ENCODE measurements at places on chromosomes 16 and 17. TPM values are rescaled to one million over a fixed set of nuclear protein-coding genes. Genes with fewer than 3 reads are reported as not detected.

DNA sequence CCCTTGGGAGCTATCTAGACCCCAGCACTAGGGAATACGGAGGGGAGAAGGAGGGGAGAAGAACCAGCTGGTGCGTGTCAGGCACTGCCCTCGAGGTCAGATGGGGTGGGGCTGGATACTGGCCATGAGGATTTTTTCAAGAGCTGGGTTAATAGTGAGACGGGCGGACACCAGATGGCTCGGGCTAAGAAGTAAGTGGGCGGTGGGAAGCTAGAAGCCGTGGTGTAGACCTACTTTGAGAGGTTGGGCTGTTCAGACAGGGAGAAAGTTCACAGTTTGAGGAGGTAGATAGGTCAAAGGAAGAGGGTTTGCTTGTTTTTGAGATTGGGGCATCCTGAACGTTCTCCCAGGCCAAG, 303.8 kb downstream of the SEC14L1 start:
- no peak for DNase-seq

GRCh38 chr17:10798332-10798749, 5.6 kb downstream of the TMEM238L start:
- DNase-seq: peak; percentile 22

Gene GRIN2C
- 0.70 TPM for total RNA-seq

DNA sequence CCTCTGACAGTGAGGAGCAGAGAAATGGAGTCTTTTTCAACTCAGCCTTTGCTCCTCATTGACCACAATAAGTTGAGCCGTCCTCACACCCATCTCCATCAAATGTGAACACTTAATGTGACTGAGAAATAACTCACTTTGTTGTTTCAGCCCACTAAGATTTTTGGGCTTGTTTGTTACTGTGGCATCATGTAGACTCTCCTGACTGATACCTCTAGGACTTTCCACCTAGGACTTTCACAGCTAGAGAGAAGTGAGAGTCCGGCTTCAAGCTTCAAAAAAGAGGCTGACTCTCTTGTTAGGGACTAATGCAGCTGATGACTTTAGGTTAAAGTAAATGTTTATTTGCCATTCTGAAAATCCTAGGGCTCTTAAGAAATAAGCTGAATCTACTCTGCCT, 435.0 kb downstream of the TMEM114 start:
- no peak for DNase-seq

GRCh38 chr17:34261568-34262337, 6.7 kb downstream of the CCL2 start:
- DNase-seq: no peak

Gene MAPT
- total RNA-seq: 44.4 TPM

DNA sequence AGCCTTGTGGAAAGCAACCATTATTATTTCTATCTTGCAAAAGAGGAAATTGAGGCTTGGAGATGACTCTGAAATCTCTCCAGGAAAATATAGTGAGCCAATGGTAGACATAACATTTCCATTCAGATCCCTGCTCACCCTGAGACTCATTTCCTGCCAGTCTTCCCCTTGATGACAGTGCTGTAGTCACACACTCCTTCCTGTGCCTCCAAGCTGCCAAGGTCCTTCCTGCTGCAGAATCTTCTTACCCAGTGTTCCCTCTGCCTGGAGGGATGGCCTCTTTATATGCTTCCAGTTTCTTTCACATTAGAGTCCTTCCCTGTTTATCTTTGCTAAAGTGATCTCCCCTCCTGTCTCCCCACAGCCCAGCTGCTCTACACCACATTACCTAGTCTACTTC, 648.1 kb downstream of the TOX3 start:
- DNase-seq: no peak

DNA sequence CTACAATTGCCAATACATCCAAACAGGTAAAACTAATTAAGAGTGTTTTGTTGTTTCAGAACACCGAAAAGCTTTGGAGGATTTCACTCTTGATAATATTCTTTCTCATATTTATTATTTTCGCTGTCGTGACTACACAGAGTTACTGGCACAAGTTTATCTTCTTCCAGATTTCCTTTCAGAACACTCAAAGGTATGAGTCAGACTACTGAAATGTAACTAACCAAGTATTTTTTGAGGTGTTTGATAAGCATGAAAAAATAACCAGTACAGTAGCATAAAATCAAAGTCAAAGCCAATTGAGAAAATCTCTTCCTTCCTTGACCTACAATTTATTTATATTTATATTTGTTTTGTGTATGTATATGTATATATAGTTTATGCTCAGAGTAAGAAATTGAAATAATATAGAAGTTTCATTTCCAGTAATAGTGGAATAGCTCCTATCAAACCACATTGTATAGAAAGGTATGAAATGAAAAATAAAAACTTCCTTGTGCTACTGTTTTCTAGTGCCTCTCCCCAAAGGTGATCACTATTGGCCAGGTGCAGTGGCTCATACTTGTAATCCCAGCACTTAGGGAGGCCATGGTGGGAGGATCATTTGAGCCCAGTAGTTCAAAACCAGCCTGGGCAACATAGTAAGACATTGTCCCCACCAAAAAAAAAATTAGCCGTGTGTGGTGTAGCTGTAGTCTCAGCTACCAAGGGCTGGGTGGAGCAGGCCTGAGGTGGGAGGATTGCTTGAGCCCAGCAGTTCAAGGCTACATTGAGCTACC, 10.9 kb downstream of the RAD51C start:
- DNase-seq: no peak

DNA sequence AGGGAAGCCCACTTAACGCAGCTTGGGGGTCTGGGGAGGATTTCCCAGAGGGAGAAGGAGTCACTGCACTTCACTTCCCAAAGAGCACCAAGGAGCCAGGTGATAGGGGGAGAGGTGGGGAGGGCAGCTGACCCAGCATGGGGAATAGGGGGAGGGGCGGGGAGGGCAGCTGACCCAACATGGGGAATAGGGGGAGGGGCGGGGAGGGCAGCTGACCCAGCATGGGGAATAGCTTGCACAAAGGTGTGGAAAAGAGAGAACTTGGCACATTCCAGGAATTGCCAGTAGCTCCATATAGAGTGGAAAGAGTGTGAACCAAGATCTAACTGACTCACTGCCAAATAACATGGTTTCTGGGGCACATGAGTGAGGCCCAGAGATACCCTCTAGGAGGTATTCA, 110.3 kb downstream of the CCT6B start:
- peak; percentile 7 for DNase-seq

DNA sequence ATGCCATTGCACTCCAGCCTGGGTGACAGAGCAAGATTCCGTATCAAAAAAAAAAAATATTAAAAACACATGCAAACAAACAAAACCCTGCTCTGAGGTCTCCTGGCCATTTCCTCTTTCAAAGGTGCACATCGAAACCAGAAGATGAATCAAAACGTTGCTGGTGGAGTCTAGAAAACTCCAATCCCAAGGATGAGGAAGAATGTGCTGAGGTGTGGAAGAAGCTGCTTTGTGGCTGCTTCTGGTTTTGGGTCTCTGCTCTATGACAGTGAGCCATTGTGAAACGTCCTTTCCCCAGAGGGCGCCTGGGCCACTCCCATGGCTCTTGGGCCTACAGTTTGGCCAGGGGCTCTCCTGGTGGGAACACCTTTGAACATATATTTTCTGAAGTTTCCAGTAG, 112.6 kb downstream of the IRF8 start:
- peak; percentile 6 for DNase-seq

DNA sequence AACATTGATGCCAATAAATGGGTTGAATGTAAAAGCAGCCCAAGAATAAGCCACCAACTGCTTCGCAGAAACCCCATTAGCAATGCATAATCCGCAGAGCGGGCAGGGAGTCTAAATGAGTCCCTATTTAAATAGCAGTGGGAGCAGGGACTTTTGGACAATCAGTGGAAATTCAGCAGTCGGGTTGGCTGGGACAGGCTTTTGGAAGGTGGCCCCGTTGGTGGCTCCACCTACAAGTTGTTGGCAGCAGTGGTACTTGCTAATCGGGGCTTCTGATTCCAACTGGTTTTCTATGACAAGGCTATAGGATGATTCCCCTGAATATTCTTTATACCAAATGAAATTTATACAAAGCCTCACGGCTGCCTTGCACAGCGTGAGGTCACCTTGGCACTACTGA, 86.3 kb downstream of the WDR59 start:
- no peak for DNase-seq

DNA sequence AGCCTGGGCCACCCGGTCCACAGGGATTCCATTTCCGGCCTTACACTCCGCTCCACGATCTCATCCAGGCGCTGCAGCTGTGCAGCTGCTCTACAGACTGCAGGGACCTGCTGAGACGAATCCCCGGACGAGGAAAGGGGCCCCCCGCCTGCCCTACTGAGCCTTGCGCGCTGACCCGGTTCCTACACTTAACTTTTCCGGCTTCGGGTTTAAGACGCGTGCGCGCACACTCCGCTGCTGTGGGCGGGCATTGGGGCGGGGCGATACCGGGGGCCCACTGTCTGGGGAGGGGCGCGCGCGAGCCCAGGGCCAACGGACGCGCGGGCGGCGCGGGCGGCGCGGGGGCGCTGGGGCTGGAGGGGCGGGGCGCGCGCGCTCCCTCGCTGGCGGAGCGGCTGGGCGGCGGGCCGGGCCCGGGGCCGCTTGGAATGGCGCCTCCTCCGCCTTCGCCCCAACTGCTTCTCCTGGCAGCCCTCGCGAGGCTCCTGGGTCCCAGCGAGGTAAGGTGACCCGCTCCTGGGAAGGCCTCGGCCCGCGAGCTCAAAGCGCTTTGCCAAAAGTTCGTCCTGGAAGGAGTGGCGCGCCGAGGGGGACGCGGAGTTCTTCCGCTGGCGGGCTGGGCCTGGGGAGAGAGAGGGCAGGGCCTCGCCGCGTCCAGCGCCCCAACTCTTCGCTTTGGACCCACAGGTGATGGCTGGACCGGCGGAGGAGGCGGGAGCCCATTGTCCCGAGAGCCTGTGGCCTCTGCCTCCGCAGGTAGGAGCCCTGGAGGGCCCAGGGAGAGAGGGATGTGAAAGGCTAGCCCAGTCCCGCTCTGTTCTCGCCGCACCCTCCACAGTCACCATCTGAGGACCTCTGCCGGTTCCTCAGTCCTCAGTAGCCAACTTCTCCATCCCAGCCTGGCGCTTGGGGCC, at the start of gene TP53I13:
TSS of gene TP53I13 (plus strand) at position 371 of the 914 bp plus-strand sequence. CDS start at position 429, 58 bp downstream.
- peak; percentile 93 for DNase-seq

DNA sequence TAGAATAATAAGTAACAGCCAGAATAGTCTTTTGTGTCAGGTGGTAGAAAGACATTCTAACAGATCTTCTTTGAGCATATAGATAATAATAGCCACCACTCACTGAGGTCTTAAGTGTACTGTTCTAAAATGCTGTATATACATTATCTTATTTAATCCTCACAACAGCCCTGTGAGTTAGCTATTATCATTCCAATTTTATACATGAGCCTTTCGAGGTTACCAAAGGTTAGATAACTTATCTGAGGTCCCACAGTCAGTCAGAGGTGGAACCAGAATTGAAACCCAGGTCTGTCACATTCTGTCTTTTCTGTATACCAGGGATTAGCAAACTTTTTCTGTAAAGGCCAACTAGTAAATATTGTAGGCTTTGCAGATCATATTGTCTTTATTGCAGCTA, 23.2 kb downstream of the REXO5 start:
- no peak for DNase-seq

Gene FXR2
- 83.5 TPM for total RNA-seq

Gene CHAD
- 0.30 TPM for total RNA-seq

DNA sequence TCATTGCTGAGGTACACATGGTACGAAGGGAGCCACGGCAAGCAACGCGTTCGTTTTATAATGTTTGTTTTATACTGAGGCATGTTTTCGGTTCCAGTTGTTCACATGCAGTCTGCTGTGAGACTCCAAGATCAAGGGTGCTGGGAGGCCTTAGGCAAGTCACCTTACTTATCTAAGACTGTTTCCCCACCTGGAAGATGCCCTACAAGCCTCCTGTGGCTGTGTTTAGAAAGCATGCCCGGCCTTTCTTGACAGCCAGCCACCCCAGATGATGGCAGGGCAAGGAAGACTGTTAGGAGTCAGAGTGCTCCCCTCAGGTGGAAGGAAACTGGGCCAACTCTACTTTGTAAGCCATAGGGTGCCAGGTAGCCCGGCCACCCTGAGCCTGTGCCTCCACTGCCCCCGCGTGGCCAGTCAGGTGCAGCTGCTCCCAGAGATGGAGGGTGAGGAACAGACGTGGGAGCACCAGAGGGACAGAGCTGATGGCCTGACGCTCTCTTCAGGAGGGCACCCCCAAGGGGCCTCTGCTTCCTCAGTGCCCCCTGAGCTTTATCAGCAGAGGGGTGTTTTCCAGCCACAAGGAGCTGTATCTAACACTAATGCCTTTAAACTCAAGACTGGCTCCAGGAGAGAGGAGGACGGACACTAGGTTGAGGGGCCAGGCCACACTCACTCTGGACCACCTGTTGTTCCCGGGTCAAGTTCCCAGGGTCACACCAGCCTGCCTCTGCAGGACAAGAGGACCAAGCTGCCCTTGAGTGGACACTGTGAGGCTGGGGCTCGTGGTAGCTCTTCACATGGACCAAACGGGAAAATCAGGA, 5.4 kb downstream of the NAT9 start:
- DNase-seq: peak; percentile 87

Gene TP53TG3D
- 0.81 TPM for total RNA-seq

DNA sequence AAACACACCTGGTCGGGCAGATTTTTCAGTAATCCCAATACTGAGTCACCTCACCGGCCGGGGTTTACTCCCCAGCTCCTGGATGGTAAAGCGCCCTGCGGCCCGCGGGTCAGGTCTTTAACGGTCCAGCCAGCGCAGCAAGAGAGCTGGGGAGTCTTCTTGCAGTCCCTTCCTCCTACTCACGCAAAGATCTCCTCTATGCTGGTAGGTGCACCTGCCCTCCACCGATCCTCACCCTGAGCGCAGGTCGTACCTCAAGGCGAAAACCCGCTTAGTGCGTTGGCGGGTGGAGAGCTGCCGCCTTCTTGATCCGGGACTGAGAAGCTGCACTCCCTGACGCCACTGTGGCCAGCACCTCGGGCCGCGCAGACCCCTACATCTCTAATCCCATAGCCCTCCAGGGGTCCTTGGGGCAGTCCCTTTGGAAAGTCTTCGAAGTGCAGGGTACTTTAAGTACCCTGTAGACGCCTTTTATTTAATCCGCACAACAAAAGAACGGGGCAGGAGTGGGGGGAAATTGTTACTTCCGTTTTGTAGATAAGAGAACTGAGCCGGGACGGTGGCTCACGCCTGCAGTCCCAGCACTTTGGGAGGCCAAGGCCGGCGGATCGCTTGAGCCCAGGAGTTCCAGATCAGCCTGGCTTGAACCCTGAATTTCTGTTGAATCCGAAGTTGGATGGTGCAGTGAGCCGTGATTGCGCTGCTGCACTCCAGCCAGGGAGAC, 10.4 kb upstream of the HOXB13 start:
- DNase-seq: no peak

Gene FA2H
- total RNA-seq: not detected

Gene C16orf89
- total RNA-seq: 8.9 TPM

DNA sequence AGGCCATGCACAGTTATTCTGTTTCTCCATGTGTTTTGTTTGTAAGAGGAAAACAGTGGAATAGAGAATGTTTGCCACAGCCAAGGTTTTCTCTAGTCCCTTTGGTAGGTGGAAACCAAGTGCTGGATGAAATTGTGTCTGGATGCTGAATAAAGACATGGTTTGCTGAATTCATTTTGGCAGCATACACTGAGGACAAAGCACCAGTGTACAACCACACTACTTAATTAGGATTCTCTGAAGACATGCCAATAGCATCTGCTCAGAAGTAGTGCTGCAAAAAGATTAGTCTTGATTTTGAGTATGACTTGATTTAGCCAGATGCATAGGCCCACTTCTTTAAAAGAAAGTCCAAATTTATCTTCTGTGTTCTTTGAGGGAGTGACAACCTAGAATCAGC, 230.5 kb upstream of the CACNG5 start:
- no peak for DNase-seq
